Gastroesophageal sphincter (tissue), 4 donors: ENCODE measurements at places on chromosomes 13 and 19. TPM values are rescaled to one million over a fixed set of nuclear protein-coding genes. Genes with fewer than 3 reads are reported as not detected.
A peak's percentile ranks its signal among the peaks of the same experiment; 100 is the strongest.

DNA sequence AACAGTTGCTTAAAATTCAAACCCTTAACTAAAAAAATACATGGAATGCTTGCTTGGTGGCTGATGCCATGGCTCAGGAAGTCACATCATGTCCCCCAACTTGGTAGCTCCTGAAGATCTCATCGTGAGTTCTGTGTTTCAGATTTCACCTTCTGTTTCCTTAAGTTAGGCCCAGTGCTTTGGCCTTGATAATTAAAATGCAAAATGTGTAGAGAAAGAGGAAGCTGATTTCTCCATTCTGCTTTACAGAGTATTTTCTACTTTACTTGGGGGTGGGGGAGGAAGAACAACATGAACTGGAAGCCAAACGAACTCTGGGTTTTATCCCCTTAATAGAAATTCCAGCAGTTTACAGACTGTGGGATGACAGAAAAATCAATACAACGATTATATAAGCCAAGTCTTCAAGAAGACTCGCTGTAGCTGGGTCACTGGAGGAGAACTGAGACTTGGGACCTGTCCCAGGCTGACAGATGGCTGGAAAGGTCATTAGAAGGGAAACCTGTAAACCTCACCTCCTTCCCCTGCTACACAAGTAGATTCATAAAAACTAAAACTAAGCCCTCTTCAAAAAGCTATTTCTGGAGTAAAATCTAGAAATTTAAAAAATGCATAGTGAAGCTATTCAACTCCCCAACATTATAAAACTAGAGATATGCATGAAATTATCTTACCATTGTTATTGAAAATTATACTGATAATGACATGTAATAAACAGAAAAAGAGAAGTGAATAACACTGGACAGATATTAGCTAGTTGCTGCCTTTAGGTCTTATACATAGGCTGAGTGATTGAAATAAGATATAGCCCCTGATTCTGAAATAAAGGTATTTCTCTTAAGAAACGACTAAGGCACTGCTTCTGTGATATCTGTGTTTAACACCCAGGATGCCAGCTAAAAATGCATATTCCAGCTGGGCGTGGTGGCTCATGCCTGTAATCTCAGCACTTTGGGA is 22.1 kb upstream of the GGACT start:
- ATAC-seq, result no peak

GRCh38 chr13:40028446-40028845 is 373.0 kb downstream of the COG6 start:
- no peak for ATAC-seq

DNA sequence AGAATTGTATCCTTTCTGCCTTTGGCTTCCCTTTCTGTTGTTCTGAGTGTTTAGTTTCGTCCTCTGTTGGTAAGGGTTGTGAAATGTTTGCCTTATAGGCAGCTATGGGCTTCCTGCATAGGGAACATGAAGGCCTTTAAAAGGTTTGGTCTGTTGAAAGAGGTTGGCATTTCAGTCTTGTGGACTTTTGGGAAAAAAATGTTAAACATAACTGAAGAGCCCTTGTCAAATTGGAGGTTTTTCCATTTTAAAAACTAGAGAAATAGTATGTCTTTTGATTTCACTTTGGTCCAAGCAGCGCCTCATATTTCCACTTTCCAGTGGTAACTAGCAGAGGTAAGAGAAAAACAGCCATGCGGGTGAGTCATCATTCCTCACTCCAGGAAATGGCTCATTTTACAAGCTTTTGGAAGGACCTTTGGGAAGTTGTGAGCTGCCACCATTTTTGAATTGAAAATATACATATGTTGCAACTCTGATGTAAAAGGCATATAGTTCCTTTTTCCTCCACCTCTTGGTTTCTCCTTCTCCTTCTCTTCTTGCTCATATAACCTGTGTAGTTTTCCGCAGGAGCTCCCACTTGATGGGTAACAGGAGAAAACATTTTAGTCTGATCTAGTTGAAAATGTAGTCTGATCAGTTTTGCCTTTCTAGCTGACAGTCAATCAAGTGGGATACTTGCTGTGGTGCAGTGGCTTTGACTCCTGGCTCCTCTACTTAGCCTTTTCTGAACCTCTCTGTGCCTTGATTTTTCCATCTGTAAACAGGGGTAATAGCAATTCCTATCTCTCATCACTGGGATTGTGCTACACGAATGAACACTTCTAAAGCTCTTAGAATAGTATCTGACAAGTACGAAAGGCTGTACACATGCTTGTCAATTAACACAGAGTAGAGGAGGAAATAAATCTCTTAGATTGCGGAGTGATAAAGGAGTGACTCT is 23.0 kb downstream of the GPC6 start:
- ATAC-seq, result no peak

GRCh38 chr13:36356058-36356457 is 9.9 kb upstream of the SPART start:
- no peak for ATAC-seq

GRCh38 chr19:54461210-54461609 is 2.4 kb downstream of the LENG9 start:
- no peak for ATAC-seq

GRCh38 chr19:48329167-48329891 is 4.0 kb downstream of the EMP3 start:
- ATAC-seq, result no peak

- peak; percentile 7 for ATAC-seq
Observed at GRCh38 chr13:99982036-99982730, 599 bp downstream of the ZIC2 start.

GRCh38 chr13:111604097-111604496 is 283.7 kb downstream of the TEX29 start:
- ATAC-seq, result no peak

DNA sequence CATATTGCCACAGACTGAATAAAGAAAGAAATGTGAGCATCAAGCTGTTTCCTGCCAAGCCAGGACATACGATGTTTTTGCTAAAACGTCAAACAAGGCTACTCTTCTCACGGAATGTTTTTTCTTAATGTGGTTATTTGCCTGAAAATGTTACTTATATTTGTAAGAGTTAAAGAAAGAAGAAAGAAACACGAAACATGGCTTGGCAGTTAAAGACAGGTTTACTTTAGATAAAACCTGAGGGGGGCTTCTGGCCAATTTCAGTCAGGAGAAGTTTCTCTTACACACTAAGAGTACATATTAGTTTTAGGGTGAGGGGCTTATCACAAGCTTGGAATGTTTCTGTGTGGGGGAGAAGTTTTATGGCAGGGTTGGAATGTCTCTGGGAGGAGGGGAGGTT is 4.4 kb upstream of the OR10H4 start:
- no peak for ATAC-seq

- ATAC-seq, result no peak
Observed at GRCh38 chr19:20482721-20483120, 82.9 kb downstream of the ZNF737 start.

BORA gene
- total RNA-seq, result 1.6 TPM
